ENCODE measurements at places on chromosomes 16 and 17.
A peak's percentile ranks its signal among the peaks of the same experiment; 100 is the strongest.

DNA sequence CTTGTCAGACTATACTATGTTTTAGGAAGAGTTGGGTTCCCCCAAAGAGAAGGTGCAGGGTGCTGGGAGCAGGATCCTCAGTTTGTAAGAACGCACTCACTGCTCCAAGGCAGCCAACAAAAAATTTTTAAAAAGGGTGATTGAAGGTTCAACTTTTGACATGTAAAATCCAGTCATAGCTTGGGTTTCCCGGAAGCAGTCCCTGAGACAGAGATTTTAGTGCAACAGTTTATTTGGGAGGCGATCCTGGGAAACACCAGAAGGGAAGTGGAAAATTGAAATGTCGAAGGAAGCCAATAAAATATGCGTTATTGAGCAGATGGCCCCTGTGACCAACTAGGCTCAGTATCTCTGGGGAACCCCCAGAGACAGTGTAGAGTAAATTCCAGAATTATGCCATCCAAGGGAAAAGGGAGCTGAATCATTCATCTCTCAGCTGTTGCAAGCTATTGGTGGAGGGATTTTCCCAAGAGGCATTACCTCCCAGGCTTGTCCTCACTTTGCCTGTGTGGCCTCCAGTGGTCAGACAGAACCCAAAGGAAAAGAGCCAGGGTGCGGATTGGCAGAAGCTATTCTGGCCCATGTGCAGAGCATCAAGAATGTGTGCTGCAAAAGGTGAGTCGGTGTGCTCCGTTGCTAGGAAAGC is 72.9 kb downstream of the HS3ST3B1 start:
- DNase-seq, result no peak

- DNase-seq, result no peak
Observed at GRCh38 chr17:27573548-27573947, 57.4 kb upstream of the LGALS9 start.

- DNase-seq, result no peak
Observed at GRCh38 chr17:66981983-66982508, 17.5 kb downstream of the CACNG4 start.

DNA sequence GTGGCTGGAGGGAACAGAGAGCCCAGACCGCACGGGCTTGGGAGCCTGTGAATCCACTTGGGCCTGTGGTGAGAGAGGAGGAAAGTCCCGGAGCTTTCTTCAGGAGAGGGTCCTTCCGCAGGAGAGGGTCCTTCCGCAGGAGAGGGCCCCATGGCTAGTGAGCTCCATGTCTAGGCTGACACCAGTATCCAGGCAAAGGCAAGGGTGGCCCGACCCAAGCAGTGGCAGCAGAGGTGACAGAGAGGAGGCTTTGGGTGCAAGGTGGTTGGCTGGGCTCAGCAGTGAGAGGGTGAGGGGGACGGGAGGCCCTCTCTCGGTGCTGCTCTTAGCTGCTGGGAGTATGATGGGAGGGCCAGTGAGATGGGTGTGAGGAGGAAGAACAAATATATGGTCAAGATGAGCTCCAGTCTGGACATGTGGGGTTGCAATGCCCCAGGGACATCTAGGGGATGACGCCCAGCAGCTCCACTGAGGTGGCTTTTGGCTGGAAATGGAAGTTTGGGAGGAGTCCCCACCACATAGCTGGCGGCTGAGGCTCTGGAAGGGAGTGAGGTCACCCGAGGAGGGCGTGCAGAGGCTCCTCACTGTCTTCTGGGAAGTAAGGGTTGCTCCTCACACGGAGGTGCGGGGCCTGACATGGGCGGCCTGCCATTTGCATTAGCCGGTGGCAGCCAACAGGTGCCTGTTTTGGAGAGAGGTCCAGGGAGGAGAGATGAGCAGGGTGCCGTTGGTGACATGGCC is 2.3 kb upstream of the HSD3B7 start:
- no peak for DNase-seq

DNA sequence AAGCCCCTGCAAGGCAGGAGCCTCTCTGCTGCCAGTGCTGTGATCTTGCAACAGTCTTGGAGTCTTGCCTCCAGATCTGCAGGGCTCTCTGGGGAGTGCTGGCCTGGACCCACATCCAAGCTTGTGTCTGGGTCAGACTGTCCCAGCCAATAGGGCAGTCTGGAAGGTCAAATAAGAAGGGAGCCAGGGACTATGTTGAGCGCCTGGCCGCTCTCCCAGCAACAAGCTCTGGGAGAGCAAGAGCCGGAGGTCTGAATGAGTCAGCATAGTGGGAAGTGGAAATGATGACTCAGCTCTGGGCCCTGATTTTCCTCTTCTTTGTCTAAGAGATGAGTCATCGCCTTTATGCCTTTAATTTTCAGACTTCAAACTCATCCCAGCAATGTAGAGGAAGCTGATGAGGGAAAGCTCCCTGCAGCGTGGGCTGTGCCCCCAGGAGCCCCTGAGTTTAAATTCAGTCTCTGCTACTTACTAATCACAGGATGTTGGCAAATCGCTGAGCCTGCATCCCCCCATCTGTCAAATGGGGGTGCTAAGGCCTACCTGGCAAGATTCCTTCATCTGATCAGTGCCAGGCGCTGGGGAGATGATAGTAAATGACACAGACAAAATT is 43.6 kb upstream of the HAPSTR1 start:
- peak; percentile 81 for DNase-seq

- DNase-seq, result peak; percentile 22
Observed at GRCh38 chr16:87635541-87636049, 33.3 kb downstream of the JPH3 start.

- no peak for DNase-seq
Observed at GRCh38 chr16:1642148-1642547, 30.0 kb downstream of the CRAMP1 start.

DNA sequence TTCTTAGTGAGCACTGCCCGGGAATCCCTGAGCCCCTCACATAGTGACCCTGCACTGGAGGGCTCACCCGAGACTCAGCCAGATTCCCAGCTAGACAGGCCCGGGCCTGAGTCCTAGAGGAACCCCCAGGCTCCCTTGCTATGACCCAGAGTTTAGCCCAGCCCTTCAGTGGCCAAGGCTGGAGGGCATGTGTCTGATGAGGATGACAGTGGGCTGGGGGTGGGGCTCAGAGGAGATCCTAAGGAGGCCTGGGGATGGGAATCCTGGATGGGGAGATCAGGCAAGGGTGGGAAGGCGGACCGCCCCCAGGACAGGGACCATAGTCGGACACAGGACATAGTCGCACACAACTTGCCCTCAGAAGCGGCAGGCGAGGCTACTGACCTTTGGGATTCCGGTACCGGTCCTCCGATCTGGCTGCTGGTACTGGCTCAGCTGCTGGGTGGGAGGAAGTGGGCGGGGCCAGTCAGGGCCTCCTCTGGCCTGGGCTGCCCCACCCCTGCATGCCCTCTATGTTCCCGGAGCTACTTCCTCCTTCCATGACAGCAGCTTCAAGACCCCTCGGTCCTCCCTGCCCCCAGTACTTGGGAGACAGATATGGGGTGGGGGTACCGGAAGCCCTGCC is 1.1 kb downstream of the CD79B start:
- DNase-seq, result no peak

DNA sequence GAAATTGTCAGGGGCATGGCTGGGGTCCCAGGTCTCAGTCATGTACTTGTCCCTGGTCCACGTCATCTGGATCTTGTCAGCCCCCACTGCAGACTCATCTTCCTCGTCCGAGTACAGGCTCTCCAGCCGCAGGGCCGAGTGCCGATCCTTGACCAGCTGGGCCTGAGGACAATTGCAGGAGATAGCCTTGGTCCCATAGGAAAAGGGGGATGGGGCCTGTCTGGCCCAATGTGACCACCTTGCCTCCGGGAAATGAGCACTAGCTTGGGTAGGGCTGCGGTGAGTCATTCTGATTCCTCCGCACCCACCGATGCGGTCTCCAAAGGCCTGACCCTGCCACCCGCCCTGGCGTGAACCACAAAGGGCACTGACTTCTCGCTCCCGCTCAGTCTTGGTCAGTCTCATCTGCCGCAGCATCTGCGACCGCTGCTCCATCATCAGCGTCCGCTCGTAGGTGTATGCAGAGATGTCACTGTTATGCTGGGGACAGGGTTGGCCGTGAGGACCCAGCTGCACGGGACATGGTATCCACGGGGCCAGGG is 1.5 kb upstream of the LCAT start:
- no peak for DNase-seq

- DNase-seq, result no peak
Observed at GRCh38 chr17:7326186-7326585, 2.9 kb downstream of the NEURL4 start.

GRCh38 chr16:1461146-1461545 is 13.7 kb downstream of the CLCN7 start:
- DNase-seq, result no peak

DNA sequence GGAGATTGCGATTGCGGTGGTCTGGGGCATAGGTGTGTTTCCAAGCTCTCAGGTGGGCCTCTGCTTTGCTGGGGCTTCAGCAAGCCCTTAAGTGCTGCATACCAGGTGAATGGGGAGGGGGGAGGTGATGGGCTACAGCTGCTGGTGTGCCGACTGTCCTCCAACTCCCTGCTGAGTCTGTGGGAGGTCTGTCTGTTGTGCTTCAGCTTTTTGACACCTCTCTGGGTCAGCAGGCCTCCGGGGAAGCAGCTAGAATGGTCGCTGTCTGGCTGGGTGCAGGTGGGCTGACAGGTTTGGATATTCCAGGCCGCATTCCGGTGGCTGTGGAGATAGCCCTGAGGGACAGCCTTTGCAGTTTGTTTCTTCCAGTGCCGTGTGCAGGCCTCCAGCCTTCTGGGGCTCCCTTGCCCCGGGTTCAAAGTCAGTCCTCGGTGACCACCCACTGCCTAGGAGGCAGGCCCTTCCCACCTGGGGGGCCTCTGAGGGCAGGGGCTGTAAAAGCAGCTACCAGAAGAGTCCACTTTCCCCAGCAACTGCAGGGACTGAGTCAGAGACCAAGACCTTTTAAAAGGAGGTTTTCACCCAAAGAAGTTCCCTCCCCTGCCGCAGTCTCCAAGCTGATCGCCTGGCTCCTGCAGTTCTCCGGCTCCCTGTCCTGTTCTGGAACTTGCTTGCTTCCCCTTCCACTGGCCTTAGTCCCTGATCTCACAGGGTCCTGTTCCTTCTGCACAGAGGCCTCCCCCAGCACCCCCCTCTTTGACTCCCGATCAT is 2.0 kb upstream of the TTYH2 start:
- no peak for DNase-seq

- DNase-seq, result no peak
Observed at GRCh38 chr16:10497132-10498101, 83.0 kb downstream of the EMP2 start.

GRCh38 chr16:12617401-12617819 is 186.3 kb downstream of the CPPED1 start:
- no peak for DNase-seq

DNA sequence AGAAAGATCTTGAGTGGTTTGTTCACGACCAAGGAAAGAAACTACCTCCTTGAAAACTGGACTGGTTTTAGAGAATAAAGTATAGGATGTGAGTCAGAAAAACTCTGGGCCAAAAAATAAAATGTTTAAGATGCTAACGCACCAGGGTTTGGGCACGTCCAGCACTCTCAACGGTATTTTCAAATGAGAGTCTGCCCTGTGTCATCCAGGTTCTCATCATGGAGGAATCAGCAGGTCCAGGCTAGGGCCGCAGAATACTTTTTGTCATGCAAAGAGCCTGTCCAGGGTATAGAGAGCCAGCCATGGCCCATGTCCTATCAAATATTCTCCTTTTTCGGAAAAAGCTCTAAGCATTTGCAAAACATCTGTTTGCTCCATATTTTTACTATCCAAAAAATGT is 2.4 kb downstream of the NXN start:
- DNase-seq, result no peak

GRCh38 chr17:39794249-39794970 is 56.7 kb downstream of the GRB7 start:
- DNase-seq, result no peak

DNA sequence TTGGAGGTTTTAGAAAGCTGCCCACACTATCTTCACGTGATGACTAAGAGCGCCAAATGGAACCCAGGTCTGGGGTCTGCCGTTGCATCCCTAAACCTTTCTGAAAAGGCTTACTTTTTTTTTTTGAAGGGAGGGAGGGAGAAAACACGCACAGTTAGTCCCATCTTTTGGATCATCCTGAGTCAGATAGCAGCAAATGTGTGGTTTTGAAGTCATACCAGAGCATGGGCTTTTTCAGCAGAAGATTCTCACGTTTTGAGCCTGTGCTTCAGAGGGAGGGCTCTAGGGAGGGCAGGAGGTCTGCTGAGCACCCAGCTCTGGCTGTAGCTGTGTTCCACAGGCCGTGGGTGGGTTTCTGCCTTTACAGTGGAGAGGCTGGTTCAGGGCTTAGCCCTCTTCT is 194.7 kb downstream of the SNX29 start:
- DNase-seq, result no peak

Measured in NCI-H1436 (cell line).